Cerebellum (tissue), 4 donors: ENCODE measurements at places on chromosomes 13 and 19. TPM values are rescaled to one million over a fixed set of nuclear protein-coding genes. Genes with fewer than 3 reads are reported as not detected.

Gene JSRP1
- total RNA-seq: not detected

Gene F10
- total RNA-seq: 0.91 TPM

Gene STAP2
- 1.5 TPM for total RNA-seq

Gene PTGIR
- total RNA-seq: not detected

Gene ZNF570
- 18.5 TPM for total RNA-seq

Gene SYT5
- 15.6 TPM for total RNA-seq

Gene KPNA3
- 38.6 TPM for total RNA-seq

Gene PEG3
- 149 TPM for total RNA-seq

Gene SOX21
- 2.6 TPM for total RNA-seq

Gene SMIM44
- total RNA-seq: not detected

Gene OR7C1
- total RNA-seq: not detected

Gene ZNF878
- 0.36 TPM for total RNA-seq

Gene COL4A2
- 164 TPM for total RNA-seq

Gene KASH5
- not detected for total RNA-seq

Gene PSG6
- not detected for total RNA-seq

Gene LRRC8E
- total RNA-seq: not detected

Gene SLC25A41
- 0.91 TPM for total RNA-seq

Gene ZNF493
- 125 TPM for total RNA-seq

Gene KDELR1
- total RNA-seq: 32.3 TPM

Gene DNAAF3
- total RNA-seq: 2.0 TPM

Gene ZNF808
- total RNA-seq: 28.2 TPM

Gene ZNF665
- 7.2 TPM for total RNA-seq

Gene CEACAM19
- 1.8 TPM for total RNA-seq

Gene RNF17
- 0.09 TPM for total RNA-seq

Gene COL5A3
- total RNA-seq: 0.73 TPM

Gene KIR2DL1
- total RNA-seq: not detected

Gene SIGLEC12
- 0.18 TPM for total RNA-seq

Gene ZNF709
- 20.0 TPM for total RNA-seq

Gene HOOK2
- 21.7 TPM for total RNA-seq

Gene CGB8
- total RNA-seq: not detected

Gene OLFM4
- 0.36 TPM for total RNA-seq

Gene SOHLH2
- 0.36 TPM for total RNA-seq

Gene TUBA3C
- total RNA-seq: not detected

Gene SYCN
- not detected for total RNA-seq

Gene NMRK2
- total RNA-seq: not detected

Gene ZNF763
- 6.0 TPM for total RNA-seq

Gene KLK5
- not detected for total RNA-seq

Gene C19orf67
- not detected for total RNA-seq

Gene C19orf38
- 0.54 TPM for total RNA-seq

Gene ZNF490
- 12.7 TPM for total RNA-seq

Gene CILP2
- 0.64 TPM for total RNA-seq

Gene MYPOP
- 1.5 TPM for total RNA-seq

Gene STRN4
- 73.6 TPM for total RNA-seq

Gene MRPL54
- total RNA-seq: 10.4 TPM

Gene C19orf73
- 1.5 TPM for total RNA-seq

Gene LGALS14
- total RNA-seq: not detected

Gene F7
- 0.36 TPM for total RNA-seq

Gene TUBB4A
- 52.7 TPM for total RNA-seq

Gene RFPL4A
- total RNA-seq: not detected

Gene ILF3
- total RNA-seq: 163 TPM

Gene FCAR
- 0.54 TPM for total RNA-seq

Gene NPAS1
- 0.36 TPM for total RNA-seq
